ENCODE measurements at places on chromosomes 1 and 21. TPM values are rescaled to one million over a fixed set of nuclear protein-coding genes. Genes with fewer than 3 reads are reported as not detected.
A peak's percentile ranks its signal among the peaks of the same experiment; 100 is the strongest.

DNA sequence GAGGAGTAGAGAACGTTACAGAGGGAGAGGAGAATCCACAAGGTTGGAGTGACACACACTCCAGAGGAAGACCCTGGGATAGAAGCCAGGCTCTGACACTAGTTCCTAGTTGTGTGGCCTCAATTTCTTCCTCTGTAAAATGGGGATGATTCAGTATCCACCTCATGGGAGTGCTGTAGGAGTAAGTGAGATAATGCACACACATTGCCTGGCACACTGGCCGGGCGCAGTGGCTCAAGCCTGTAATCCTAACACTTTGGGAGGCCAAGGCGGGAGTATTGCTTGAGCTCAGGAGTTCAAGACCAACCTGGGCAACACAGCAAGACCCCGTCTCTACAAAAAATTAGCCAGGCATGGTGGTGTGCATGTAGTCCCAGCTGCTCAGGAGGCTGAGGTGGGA is 8.9 kb downstream of the KIF17 start:
- no peaks in the 10 kb centered on the region for H3K27me3 ChIP-seq
- H3K4me1 ChIP-seq = no peaks in the 10 kb centered on the region
- no peaks in the 10 kb centered on the region for H3K36me3 ChIP-seq
- no peak overlapping the region for H3K4me3 ChIP-seq

FMOD gene
- total RNA-seq = 92.3 TPM

DNA sequence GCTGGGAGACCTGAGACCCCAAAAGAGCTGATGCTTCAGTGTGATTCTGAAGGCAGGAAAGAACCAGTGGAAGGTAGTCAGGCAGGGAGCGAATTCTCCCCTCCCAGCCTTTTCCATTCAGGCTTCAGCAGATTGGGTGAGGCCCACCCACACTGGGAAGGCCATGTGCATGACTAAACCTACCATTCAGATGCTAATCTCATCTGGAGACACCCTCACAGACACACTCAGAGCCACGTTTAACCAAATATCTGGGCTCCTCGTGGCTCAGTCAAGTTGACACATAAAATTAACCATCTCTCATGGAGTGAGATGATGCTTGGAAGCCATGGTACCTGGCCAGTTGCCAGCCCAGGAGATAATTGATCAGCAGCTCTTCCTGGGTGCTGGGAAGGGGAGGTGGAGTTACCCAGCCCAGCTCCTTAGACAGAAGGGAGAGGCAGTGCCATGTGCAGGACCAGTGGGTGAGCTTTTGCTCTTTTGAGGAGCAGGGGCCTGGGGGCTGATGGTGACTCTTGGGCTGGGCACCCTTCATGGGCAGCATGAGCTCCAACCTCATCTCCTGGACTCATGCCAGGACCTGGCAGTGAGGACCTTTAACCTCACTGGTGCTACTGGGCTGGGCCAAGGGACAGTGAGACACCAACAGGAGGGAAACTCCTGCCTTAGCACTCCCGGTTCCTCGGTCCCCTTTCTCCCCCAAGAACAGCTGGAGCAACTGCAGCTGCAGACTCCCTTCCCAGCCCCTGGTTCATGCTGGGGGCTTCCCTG is 89.0 kb upstream of the ACTL8 start:
- no peaks in the 10 kb centered on the region for H3K4me1 ChIP-seq
- no peak overlapping the region for H3K4me3 ChIP-seq
- H3K27ac ChIP-seq = peak overlapping the region; percentile 40
- H3K36me3 ChIP-seq = peaks cover 74% of the 10 kb centered on the region
- H3K27me3 ChIP-seq = no peaks in the 10 kb centered on the region
- DNase-seq = no peak

DNA sequence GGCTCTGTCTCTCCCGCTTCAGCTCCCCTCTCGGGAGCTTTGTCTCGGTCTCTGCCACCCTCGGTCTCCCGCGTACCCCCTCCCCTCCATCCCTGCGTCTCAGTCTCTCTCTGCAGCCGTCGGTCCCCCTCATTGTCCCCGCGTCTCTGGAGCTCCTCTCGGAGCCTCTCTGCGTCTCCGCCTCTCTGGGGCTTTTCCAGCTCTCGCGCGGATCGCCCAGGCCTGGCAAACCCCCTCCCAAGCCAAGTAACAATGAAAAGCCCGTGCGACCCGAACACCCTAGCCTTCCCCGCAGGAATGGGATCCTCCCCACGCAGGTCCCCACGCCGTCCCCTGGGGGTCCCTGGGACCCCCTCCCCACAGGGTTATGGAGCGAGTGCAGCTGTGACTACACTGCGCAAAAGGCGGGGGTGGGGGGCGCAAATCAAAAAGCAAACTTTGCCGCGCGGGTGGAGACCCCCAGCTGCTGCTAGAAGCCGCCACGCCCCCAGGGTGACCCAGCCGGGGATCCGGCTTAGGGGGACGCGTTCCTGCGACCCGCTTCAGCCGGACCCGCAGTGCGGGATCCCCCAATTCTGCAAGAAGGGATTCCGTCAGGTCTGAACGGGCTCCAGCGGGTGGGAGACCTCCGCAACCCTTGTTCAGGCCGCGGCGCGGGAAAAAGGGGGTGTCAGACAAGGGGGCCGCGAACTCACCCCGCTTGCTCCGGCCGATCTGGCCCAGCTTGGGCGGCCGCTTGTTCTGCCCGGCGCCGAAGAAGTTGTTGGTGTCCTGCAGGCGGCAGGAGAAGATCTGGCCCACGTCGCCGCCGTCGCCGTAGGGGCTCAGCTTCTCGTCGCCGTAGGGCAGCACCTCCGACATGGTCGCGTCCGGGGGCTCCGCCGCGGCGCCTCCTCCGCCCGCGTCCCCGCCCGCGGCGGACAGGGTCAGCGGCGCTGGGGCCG is 1.2 kb downstream of the CAMK2N1 start:
- H3K4me1 ChIP-seq = peaks cover 15% of the 10 kb centered on the region
- peak overlapping the region; percentile 75 for H3K4me3 ChIP-seq
- H3K36me3 ChIP-seq = no peaks in the 10 kb centered on the region
- no peak overlapping the region for H3K27ac ChIP-seq

- no peak overlapping the region for H3K27ac ChIP-seq
- no peaks in the 10 kb centered on the region for H3K27me3 ChIP-seq
- H3K4me1 ChIP-seq = no peaks in the 10 kb centered on the region
- H3K36me3 ChIP-seq = no peaks in the 10 kb centered on the region
Measured at GRCh38 chr1:176501599-176501998, 38.6 kb downstream of the PAPPA2 start.

NBPF15 gene
- 71.3 TPM for total RNA-seq

GRCh38 chr1:90835661-90836344 is 118.7 kb upstream of the BARHL2 start:
- no peak overlapping the region for H3K27ac ChIP-seq
- H3K36me3 ChIP-seq = no peaks in the 10 kb centered on the region
- H3K4me1 ChIP-seq = peaks cover 7% of the 10 kb centered on the region
- peaks cover 19% of the 10 kb centered on the region for H3K27me3 ChIP-seq

GRCh38 chr1:48190881-48191280 is 31.6 kb upstream of the SLC5A9 start:
- H3K4me3 ChIP-seq = no peak overlapping the region
- DNase-seq = no peak
- H3K27me3 ChIP-seq = no peaks in the 10 kb centered on the region
- no peak overlapping the region for H3K27ac ChIP-seq

DNA sequence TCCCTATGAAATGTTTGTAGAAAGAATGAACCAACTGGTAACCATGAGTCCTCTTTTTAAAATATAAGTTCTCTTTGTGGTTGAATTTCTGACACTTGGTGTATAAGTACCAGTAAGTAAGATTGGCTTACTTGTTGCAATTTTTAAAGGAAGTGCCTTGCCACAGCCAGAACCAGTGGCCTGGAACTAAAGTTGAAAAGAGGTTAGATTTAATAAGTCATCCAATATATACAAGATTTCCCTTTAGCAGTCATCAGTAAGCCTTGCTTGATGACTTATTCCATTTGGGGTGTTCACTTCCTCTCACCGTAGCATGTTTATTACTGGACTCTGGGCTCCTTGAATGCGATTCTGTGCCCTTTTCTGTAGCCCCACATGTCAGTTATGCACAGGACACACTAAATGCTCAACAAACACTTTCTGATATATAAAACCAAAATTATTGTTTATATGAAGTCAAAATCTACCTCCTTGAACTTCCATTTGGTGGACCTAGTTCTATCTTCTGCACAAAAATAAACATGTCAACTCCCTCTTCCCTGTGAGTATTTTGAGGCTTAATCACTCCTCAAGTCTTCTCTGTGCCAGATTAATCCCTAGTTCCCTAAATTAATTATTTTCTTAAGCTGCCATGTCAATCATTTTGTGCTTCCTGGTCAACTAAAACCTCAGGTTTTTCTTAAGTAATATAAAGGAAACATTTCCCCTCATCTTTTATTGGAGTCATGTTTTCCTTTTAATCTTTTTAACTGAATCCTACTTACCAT is 218.1 kb downstream of the ST6GALNAC3 start:
- H3K27ac ChIP-seq = no peak overlapping the region
- no peaks in the 10 kb centered on the region for H3K4me1 ChIP-seq
- no peaks in the 10 kb centered on the region for H3K27me3 ChIP-seq
- H3K36me3 ChIP-seq = no peaks in the 10 kb centered on the region

DNA sequence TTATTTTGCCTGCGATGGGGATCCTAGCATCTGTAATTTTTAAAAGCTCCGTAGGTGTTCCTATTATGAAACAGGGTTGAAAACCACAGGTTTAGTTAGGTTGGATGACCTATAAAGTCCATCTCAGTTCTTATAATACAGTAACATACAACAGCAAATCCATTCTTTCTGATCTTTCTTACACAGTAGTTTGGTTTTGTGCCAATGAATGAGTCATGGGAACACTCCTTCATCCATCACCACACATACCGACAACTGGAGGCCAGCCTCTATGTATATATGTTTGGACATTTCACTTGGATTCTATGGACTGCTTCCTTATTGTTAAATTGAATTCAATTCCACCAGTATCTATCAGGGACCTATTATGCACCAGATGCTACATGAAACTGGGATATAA is 118.4 kb upstream of the L1TD1 start:
- H3K36me3 ChIP-seq = no peaks in the 10 kb centered on the region
- no peaks in the 10 kb centered on the region for H3K4me1 ChIP-seq
- no peaks in the 10 kb centered on the region for H3K27me3 ChIP-seq
- no peak overlapping the region for H3K27ac ChIP-seq
- no peak for DNase-seq
- no peak overlapping the region for H3K4me3 ChIP-seq

DNA sequence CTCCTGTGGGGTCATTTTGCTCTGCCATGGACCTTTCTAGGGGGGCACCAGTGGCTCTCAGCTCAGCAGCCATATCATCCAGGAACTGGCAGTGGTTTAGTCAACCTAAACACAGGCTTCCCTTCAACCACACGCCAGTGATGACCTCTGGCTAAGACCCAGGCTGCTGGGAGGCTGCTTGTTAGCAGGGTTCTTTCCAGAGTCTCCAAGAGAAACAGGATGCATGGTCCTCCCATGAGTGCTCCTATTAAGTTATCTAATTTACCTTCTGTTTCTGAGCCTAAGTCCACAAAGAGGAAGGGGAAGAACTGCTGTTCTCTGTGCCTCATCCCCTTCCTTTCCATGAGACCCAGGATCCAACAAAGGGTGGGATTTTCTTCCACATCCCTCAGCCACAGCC is 137.3 kb upstream of the PLXNA2 start:
- H3K27me3 ChIP-seq = no peaks in the 10 kb centered on the region
- no peak for DNase-seq
- no peaks in the 10 kb centered on the region for H3K36me3 ChIP-seq
- H3K4me3 ChIP-seq = no peak overlapping the region

DNA sequence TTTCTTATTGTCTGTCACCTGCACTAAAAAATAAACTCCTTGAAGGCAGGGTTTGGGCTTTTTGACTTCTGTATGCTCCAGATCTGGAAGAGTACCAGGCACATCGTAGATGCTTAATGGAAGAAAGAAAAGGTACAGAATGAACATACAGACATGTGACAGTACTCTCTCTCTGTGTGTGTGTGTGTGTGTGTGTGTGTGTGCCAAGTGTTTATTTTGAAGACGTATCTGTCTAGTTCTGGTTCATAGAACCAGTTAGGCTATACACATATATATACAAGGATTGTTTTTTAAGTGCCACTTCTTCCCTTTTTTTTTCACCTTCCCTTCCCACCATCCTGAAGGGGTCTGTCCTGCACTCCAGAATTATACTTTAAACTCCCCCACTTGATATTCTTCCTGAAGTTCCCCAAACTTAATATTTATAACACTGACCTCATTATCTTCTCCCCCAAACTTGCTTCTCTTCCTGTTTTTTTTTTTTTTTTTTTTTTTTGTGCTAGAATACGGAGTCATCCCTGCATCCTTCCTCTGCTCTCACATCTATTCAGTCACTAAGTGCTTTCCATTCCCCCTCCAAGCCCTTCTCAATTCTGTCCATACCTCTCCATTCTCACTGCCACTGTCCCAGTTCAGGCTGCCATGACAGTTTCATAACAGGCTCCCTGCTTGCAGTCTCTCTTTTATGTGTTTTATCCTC is 5.4 kb upstream of the KCNA3 start:
- peaks cover 6% of the 10 kb centered on the region for H3K27me3 ChIP-seq
- H3K4me1 ChIP-seq = no peaks in the 10 kb centered on the region
- H3K4me3 ChIP-seq = no peak overlapping the region
- no peak overlapping the region for H3K27ac ChIP-seq

DNA sequence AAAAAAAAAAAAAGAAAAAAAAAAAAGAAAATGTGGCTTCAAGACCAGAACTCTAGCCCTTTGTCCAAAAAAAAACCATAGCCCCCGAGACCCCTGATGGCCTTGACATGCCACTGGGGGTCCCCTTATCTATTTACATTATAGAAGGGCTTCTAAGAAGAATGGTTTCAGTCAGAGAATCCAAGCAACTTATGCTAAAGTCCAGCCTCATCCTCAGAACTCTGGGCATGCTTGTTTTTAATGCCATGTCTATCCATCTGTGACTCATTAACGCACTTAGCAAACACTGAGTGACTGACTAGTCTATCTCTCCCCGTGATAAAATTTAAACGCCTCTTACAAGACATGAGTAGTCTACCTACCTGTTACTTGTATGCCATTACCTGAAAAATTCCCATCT is 29.3 kb downstream of the ERG start:
- no peaks in the 10 kb centered on the region for H3K27me3 ChIP-seq
- H3K4me1 ChIP-seq = no peaks in the 10 kb centered on the region
- H3K27ac ChIP-seq = no peak overlapping the region
- DNase-seq = no peak
- no peaks in the 10 kb centered on the region for H3K36me3 ChIP-seq
- H3K4me3 ChIP-seq = no peak overlapping the region

DNA sequence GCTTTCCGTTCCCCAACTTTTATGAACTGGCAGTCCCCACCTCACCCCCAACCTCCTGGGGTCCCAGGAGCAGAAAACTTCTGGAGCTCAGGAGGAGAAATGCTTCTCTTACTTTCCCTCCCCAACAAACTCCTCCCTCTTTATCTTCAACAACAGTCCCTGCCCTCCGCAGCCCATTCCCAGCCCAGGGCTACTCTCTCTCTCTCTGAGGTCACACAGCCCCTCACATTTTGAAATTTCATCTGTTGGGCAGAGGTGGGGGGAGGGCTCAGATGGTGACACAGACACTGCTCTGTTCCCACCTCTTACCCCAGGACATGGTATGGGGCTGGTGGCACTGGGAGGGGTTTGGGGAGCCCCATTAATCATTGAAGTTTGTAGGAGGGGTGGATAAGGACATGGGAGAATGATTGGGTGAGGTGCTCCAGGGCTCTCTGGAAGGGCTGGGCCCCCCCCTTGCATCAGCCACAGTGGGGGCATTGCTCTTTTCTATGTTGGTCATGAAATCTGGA is 6.0 kb downstream of the PIK3CD start:
- no peaks in the 10 kb centered on the region for H3K27me3 ChIP-seq
- no peak overlapping the region for H3K27ac ChIP-seq
- no peak for DNase-seq

- H3K4me1 ChIP-seq = no peaks in the 10 kb centered on the region
- H3K36me3 ChIP-seq = no peaks in the 10 kb centered on the region
- H3K27me3 ChIP-seq = no peaks in the 10 kb centered on the region
- DNase-seq = no peak
Measured at GRCh38 chr1:95916616-95917015, 682.6 kb downstream of the RWDD3 start.
